T-cell (primary cell): ENCODE measurements at places on chromosomes 12 and 14.

DNA sequence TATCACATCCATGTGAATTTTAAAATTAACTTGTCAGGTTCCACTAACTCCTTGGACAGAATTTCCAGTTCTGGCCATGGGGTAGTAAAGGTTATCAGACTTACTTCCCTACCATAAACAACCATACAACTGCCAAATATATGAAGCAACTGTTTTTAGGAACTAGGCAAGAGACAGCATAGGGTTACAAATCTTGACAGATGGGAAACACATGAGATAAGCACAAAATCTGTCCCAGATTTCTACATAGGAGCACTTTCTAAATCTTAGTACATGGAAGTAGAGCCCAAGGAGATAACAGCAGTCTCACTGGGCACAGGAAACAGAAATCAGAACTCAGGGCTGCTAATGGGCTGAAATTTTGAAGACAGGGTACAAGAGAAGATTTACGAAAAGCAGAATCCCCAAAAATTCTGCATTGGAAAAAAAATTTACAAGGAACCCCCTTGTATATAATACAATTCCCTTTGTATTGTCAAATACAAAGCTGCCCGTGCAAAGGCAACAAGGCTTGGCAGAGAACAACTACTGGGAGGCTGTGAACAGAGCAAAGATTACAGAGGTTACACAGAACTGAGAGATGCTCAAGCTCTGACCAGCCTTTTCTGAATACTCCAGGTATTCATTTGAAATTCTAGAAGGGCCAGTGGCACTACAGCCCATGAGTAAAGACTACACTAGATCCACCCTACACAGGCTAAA is 43.2 kb downstream of the GALNT4 start:
- no peak for DNase-seq

DNA sequence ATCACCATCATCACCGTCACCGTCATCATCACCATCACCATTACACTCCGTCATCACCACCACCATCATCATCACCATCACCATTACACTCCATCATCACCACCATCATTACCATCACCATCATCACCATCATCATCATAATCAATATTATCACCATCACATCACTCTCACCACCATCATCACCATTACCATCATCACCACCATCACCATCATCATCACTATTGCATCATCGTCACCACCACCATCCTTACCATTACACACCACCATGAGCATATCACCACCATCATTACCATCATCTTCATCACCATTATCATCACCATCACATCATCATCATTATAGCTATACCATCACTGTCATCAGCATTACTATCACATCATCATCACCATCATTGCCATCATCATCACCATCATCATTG is 93.7 kb downstream of the KIF26A start:
- no peak for DNase-seq

GRCh38 chr12:99136516-99136915 is 491.4 kb downstream of the APAF1 start:
- no peak for DNase-seq

GRCh38 chr12:57810450-57810849 is 8.1 kb downstream of the AVIL start:
- DNase-seq = no peak

GRCh38 chr14:104830781-104831180 is 29.9 kb downstream of the ZBTB42 start:
- DNase-seq = no peak

GRCh38 chr12:83850531-83850930 is 1062.1 kb downstream of the SLC6A15 start:
- DNase-seq = no peak

DNA sequence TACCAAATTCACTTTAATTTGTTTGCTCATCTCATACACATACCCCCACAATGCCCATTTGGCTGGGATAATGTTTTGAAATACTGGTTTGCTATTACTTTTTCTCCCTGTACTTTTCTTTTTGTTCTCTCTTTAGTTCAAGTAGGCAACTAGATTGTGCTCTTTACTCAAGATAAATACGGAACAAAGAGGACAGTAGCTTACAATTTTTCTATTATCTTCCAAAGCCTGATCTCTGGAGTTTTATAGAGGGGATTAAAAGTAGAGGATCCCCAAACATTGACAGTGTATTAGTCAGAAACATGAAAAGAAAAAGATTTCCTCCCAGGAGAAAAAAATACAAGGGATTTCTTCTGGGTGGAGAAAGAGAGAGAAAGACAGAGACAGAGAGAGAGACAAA is 102.1 kb upstream of the FSCB start:
- no peak for DNase-seq

DNA sequence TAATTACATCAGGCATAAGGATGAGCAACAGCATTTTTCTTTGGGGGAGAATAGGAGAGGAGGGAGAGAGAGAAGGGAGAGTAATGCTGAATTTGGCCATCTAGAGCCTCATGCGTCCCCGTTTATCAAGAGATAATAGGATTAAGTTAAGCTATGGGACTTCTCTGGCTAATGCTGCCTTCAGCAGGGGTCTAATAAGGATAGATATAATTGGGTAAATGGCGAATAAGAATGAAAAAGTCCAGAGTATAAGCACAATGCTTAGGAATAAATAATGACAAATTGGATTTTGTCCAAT is 470.0 kb downstream of the EGLN3 start:
- DNase-seq = no peak

GRCh38 chr14:87686746-87687145 is 306.2 kb downstream of the GALC start:
- no peak for DNase-seq

DNA sequence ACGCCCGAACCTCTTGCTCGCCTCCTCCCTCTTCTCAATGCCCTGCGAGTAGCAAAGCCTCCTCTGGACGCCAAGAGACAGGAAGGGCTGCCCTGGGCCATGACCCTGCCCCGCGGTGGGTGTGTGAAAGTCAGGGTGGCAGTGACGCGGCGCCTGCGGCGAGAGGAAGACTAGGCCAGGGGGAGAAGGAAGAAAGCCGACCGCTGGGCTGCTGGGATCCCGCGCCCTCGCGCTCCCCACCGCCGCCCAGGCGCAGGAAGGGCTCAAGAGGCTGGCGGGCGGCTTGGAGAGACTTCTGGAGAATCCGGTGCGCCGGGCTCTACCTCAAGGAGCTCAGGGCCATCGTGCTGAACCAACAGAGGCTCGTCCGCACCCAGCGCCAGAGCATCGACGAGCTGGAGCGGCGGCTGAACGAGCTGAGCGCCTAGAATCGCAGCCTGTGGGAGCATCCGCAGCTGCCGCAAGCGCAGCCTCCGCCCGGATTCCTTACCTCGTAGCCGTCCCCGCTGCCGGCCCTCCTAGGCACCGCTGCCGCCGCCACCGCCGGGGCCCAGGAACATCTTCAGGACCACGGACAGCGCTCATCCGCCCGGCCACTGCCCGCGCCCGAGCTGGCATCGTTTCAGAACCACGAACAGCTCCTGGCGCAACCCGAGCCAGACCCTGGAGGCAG is 105.0 kb upstream of the PRB2 start:
- DNase-seq = peak; percentile 34

- DNase-seq = peak; percentile 24
Measured at GRCh38 chr14:104870368-104871144, 5.5 kb downstream of the CEP170B start.

DNA sequence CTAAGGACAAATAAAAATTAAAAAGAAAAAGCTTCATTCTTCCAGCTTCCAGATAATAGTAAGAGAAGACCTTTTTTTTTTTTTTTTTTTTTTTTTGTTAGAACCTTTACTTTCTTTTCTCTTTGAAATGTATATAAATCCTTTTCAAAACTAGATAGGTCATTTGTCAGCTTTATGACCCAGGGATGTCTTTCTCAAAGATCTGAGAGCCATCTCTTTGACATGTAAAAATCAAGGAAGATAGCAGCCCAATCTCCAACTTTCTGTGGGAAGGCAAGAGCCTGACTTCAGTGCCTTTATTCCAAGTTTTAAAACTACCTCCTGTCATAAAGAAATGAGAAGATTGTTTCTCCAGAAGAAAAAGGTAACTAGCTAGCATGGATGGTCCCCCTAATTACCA is 203.3 kb upstream of the LRFN5 start:
- no peak for DNase-seq

DNA sequence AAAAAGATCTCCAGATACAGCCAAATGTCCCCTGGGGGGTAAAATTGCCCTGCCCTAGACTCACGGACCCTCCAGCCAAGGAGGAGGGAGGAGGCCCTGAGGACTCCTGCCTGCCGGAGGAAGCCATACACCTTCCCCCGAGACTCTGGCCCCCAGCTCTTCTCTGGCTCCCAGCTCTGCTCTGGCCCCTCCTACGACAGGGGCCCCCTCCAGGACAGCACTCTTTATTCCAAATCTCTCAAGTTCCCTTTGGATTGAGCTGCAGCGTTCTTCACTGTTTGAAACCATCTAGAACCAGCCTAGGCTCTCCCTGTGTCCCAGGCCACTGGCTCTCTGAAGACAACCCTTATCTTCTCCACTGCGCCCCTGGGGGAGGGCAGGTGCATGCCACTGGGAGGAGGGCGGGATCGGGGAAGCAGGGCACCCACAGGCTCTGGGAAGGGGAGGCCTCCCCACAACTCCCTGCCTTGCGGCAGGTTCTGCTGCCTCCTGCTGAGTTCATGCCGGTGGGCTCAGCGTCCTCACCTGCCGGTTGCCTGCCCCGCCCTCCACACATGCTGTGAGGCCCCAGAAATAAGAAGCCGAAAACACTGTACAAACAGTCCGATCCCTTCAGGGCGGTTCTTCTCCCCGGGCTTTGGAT is 112.7 kb downstream of the DICER1 start:
- no peak for DNase-seq

GRCh38 chr12:25585021-25585523 is 32.0 kb upstream of the LMNTD1 start:
- no peak for DNase-seq

DNA sequence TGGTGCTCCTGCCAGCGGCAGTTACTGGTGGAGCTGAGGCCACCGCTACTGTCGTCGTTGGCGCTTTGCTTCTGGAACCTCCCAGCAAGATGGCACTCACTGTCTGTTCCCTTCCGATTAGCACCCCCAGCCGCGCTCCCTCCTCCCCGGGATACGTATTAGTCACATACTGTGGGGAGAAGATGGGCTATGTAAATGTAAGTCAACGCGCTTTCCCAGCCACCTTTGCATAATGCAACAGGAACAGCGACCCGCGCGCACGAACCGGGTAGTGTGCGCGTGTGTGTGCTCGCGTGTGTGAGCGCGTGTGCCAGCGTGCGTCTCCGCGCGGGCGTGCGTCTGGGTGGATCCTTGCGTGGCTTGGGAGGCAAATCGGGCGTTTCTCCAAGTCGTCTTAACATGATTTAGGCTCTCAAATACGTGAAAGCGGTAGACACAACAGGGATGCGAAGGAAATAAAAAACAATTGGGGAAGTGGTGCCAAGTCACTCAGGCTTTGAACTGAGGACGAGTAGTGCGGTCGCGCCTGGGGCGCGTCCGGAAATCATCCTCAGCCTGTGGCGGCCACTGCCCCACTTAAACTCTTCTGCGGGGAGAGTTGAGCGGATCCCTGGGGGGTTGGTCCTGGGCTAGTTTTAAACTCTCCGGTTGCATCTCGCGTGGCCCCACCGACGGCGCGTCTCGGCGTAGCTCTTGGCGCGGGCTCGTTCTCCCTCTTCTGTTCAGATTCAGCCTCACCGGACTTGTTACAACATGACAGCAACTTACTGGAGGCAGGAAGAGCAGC is 1.8 kb downstream of the FLRT2 start:
- DNase-seq = no peak

GRCh38 chr12:40103043-40103442 is 2.8 kb downstream of the SLC2A13 start:
- no peak for DNase-seq

DNA sequence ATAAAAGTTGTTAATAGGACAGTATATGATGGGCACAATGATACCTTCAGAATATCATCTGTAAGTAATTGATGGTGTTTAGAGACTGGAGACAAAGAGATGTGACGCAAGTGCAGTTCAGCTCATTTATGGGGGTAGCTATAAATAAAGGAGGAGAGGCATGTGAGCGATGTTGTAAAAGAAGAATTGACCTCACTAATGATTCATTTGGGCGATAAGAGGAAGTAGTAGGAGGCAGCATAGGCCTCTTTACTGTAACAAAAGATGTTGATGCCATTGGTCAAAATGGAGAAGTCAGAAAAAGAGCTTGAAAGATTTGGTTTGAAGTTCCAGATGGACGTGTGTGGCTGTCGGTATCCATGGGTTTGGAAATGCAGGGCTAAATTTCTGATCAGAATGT is 70.0 kb downstream of the FLRT2 start:
- DNase-seq = no peak
